ENCODE measurements at places on chromosomes 7 and 10.
A peak's percentile ranks its signal among the peaks of the same experiment; 100 is the strongest.

GRCh38 chr10:1057106-1057657, 997 bp downstream of the WDR37 start:
- no peak for DNase-seq

GRCh38 chr7:54811041-54811845, 52.2 kb upstream of the SEC61G start:
- DNase-seq = no peak

DNA sequence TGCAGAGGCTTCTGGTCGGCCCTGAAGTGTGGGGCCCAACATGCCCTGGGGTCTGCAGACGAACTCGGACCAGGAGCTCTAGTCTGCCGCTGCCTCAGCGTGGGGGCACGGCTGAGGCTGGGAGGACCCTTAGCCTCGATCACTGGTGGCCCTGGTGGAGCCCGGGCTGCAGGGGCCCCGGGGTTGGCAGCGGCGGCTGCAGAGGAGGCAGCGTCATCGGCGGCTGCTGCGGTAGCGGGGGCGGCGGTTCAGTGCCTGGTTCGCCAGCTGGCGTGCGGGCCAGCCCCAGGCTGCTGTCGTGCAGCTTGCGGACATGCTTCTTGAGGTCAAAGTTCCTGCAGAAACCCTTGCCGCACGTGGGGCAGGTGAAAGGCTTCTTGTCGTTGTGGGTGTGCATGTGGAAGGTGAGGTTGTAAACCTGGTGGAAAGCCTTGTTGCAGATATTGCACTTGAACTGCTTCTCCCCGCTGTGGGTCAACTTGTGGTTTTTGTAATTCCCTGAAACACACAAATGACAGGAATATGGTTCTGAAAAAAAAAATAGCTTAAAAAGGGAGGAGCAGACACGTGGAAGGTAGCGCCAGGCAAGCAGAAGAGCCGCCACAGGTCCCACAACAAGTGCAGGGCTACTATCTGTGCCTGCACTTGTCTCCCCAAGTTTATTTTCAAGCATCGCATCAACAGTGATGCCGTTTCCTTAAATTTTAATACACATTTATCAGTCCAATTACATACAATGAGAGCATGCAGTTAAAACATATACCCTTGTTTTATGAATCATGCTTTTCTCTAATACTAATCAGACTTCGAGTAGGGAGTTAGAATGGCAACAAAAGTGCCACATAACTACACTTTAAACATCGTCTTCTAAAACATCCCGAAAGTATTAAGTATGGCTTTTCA, 2.4 kb downstream of the FEZF1 start:
- no peak for DNase-seq

DNA sequence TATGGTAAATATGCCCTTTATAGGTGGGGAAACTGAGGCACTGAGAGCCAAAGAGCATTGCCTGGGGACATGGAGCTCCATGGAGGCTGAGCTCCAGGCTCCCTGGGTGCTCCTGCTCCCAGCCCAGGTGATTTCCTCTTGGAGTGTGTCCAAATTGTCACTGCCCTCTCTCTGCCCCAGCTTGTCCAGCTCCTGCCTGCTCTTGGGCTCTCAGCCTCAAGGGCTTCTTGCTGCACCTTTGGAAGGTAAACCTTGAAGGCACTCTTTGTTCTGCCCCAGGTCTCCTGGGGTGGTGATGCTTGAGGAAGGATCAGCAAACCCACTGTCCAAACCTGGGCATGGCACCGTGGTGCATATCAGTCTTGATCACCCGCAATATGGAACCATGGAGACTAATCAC, 166.1 kb downstream of the RPS24 start:
- DNase-seq = no peak

DNA sequence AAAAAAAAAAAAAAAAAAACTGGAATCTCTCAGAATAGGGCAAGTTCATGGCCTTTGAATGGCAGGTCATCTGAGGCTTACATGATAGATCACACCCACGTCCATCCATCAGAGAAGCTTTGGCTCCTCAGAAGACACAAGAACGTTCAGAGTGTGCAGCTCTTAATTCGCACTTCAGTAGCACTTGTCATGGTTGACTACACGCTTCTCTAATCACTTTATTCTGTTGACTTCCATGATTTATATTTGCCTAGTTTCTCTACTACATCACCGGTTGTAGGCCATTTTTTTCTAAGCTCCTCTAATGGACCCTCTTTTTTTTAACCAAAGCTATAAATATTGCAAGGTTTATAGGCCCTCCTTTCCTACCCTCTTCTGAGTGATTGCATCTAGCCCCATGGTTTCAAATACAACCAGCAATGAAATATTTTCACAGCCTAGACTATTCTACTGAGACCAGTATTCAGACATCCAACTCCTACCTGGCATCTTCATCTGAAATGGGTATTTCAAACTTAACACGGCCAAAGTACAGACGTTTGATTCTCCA, 305.4 kb upstream of the CELF2 start:
- DNase-seq = no peak

GRCh38 chr10:14332903-14333302, 2.2 kb upstream of the FRMD4A start:
- no peak for DNase-seq

DNA sequence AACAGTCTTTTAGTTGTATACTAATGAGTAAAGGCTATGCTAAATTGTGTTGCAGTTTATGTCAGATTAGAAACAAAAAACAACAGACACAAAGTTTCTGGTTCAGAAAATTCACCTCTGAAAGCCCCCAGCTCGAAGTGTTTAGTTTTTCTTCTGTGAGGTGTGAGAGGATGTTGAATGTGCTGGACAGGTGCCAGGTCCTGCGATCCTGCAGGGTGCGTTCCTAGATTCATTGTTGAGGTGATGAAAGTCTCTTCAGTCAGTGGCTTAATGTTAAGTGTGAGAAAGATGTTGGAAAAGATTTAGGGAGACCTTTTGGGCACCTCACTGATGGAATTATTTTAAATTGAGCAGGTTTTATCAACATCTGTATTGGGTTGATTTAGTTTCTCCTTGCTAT, 287.3 kb downstream of the SDK1 start:
- no peak for DNase-seq

DNA sequence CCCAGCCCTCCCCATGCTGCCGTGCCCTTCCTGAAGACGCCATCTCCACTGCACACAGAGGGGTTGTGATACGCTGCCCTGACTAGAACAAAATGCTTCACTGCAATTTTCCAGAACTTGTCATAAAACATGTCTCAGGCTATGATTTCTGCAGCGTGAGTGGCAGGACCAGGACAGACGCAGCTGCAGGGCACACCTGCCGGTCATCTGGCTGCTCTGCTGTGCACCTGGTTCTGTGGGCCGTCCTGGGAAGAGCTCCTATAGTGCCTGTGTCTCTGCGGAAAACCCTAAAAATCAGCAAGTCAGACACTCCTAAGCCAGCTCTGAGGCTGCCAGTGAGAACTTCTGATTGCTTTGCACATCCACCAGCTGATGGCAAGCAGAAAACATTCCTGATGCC, 39.7 kb upstream of the DIP2C start:
- no peak for DNase-seq

DNA sequence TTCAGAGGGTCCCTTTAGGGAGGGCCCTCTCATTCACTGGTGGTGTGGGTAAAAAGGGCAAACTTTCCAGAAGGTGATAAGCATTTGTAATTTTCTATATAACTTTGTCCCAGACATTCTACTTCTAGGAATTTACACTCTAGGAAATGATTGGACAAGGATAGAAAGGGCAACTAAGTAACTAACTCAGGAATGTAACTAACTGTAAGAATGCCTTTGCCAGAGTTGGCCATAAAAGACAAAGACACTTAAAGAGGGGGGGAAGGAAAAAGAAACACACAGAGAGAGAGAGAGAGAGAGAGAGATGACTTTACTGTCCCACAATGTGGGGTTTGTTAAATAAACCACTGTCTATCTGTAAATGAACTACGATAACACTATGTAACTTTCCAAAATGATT, 38.5 kb upstream of the ITPRID1 start:
- no peak for DNase-seq

- DNase-seq = no peak
Observed at GRCh38 chr10:55002420-55002819, 201.4 kb upstream of the PCDH15 start.

DNA sequence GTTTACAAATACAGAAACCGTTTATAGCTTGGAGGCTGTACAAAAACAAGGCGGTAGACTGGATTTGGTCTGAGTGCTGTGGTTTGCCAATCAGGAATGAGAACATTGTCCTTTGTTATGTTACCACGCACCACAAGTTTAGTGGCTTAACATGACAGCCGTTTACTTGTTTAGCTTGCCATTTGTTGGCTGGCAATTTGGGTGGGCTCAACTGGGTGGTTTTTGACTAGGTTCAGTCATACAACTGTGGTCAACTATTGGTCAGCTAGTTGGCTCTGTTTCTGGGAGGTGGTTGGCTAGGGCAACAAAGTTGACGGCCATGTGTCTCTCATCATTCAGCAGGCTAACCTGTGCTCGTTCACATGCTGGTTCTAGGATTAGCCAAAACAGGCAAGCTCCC, 60.1 kb upstream of the SP8 start:
- no peak for DNase-seq

DNA sequence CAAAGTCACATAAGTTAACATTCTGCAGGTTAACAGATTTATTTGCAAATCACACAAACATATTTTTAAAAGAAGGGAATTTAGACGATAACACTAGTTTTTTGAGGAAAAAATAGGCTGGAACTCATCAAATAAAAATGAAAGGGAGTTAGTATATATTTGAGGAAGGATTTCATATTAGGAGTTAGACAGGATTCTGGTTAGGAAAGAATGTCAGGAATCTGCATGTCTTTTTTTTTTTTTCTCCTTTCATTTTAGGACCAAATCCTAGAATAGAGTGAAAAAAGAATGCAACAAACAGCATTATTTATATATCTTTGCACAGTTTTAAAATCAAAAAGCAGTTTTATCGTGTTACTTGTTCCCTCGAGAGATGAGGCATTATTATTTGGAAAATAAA, 8.9 kb upstream of the TRDMT1 start:
- no peak for DNase-seq

GRCh38 chr7:7765422-7765821, 47.0 kb upstream of the RPA3 start:
- no peak for DNase-seq

- DNase-seq = no peak
Observed at GRCh38 chr7:71465741-71466189, 333.8 kb downstream of the GALNT17 start.

GRCh38 chr7:129367700-129368388, 66.4 kb upstream of the STRIP2 start:
- peak; percentile 33 for DNase-seq

GRCh38 chr10:61438141-61438988, 14.8 kb downstream of the TMEM26 start:
- no peak for DNase-seq

- DNase-seq = no peak
Observed at GRCh38 chr10:121510201-121510771, 88.0 kb downstream of the FGFR2 start.

- no peak for DNase-seq
Observed at GRCh38 chr10:131851346-131851745, 49.5 kb upstream of the PPP2R2D start.

- DNase-seq = no peak
Observed at GRCh38 chr10:91103384-91104192, 116.9 kb upstream of the PCGF5 start.
